ENCODE measurements at places on chromosomes 5 and 9. TPM values are rescaled to one million over a fixed set of nuclear protein-coding genes. Genes with fewer than 3 reads are reported as not detected.

Gene FOXD4L3
- total RNA-seq: not detected

Gene BTNL3
- total RNA-seq: not detected

Gene TXNDC8
- total RNA-seq: not detected

Gene BHMT2
- total RNA-seq: not detected

Gene PCDHB9
- total RNA-seq: 4.1 TPM

Gene GCNT4
- total RNA-seq: not detected

Gene CRAT
- 31.1 TPM for total RNA-seq

Gene ABLIM3
- 3.5 TPM for total RNA-seq

Gene OR1K1
- total RNA-seq: not detected

Gene FAM221B
- not detected for total RNA-seq

Gene SNCB
- total RNA-seq: not detected

Gene SLC34A3
- total RNA-seq: not detected

Gene FBP2
- not detected for total RNA-seq

Gene HMCN2
- total RNA-seq: 0.23 TPM

Gene C9
- not detected for total RNA-seq

Gene RABEPK
- 31.6 TPM for total RNA-seq

Gene C9orf153
- not detected for total RNA-seq

Gene ACOT12
- not detected for total RNA-seq

Gene TOR4A
- 6.9 TPM for total RNA-seq

Gene SSBP2
- 9.7 TPM for total RNA-seq

Gene TMEM252
- not detected for total RNA-seq

Gene CHSY3
- total RNA-seq: 4.0 TPM

Gene PCDHAC2
- total RNA-seq: 5.3 TPM

Gene C5orf58
- 0.58 TPM for total RNA-seq

Gene SRA1
- total RNA-seq: 81.9 TPM

Gene SLC36A2
- not detected for total RNA-seq

Gene QSOX2
- 30.1 TPM for total RNA-seq

Gene TMEM174
- total RNA-seq: not detected

Gene TAF11L9
- not detected for total RNA-seq

Gene ARHGEF39
- total RNA-seq: 6.6 TPM

Gene PCDHGA6
- total RNA-seq: 1.5 TPM

Gene OLFM1
- 0.13 TPM for total RNA-seq

Gene DBH
- not detected for total RNA-seq

Gene FCN2
- not detected for total RNA-seq
